SJCRH30 (cell line): ENCODE measurements at places on chromosomes 6 and 20. TPM values are rescaled to one million over a fixed set of nuclear protein-coding genes. Genes with fewer than 3 reads are reported as not detected.
A peak's percentile ranks its signal among the peaks of the same experiment; 100 is the strongest.

DNA sequence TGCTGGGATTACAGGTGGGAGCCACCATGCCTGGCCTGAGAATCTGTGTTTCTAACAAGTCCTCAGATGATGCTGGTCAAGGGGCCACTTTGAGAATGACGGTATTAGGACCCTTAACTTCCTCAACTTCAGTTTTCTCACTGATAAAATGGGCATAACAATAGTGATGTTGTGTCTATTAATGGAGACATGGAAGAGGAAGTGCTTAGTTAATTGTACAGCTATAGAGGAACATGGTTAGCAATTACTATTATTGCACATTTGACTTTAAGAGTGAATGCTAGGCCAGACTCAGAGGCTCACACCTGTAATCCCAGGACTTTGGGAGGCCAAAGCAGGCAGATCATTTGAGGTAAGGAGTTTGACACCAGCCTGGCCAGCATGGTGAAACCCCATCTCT is 12.7 kb downstream of the DPPA5 start:
- no peaks in the 10 kb centered on the region for H3K4me1 ChIP-seq
- H3K27me3 ChIP-seq: no peaks in the 10 kb centered on the region
- no peak overlapping the region for H3K27ac ChIP-seq
- H3K36me3 ChIP-seq: no peaks in the 10 kb centered on the region
- no peak for DNase-seq

DNA sequence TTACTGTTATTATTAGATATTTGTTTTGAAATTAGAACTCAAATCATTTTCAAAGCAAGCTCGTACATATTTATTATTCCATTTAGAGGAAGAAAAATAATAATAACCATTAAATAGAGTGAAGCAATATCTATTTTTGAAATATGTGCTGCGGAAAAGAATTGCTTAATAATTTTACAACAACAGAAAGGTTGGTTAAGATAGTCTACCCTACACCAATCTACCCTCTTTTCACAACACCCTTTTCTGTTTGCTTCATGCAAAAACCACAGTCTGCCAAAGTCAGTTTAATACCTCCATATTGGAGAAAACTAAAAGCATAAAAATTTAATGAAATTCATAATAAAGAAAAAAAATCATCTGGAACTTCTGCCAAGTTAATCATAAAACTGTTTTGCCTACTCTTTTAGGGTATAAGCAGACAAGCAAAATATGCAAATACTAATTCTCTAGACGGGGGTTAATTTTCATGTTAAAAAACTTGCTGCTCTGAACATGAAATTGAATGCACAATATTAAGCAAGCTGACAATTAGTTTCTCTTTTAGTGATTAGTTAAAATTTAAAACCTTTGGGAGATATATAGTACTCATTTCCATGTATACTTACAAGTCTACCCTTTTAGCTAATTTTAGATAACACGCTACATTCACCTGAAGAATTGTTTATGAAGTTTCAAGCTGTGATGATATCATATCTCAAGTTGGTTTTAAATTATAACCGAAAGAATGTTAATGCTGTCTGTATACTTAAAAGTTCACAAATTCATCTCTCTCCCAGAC is 100.2 kb downstream of the AHI1 start:
- no peaks in the 10 kb centered on the region for H3K4me1 ChIP-seq
- no peaks in the 10 kb centered on the region for H3K27me3 ChIP-seq
- H3K27ac ChIP-seq: no peak overlapping the region
- no peak overlapping the region for H3K4me3 ChIP-seq
- DNase-seq: no peak

The MAS1 gene
- 0.04 TPM in 1 of 2 replicates, not detected in the other for total RNA-seq

DNA sequence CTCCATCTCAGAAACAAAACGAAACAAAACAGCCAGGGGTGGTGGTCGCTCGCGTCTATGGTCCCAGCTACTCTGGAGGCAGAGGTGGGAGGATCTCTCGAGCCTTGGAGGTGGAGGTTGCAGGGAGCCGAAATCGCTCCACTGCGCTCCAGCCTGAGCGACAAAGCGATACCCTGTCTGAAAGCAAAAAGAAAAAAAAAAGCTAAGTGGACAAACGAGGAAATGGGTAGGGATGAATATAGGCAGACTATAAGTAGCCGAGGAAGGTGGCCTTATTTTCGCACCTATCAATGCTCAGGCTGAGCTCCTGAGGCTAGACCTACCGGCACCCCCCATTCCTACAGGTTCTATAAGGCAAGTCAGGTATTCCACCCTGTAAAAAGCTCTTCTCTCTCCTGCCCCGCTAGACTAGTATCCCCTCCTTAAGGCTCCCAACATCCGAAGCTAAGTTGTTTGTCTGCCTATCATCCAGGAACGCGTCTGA is 650 bp upstream of the CASP8AP2 start:
- H3K4me3 ChIP-seq: peak overlapping the region; percentile 95
- DNase-seq: peak; percentile 15

The ADGRB3 gene
- 6.0 and 8.7 TPM in 2 replicates for total RNA-seq

The RBPJL gene
- total RNA-seq: not detected in 2 replicates

- no peak within 1 kb of the TSS for H3K4me3 ChIP-seq
- peaks cover 4% of the 10 kb centered on the region for H3K4me1 ChIP-seq
- H3K27ac ChIP-seq: no peak within 1 kb of the TSS
Measured at GRCh38 chr20:62219992-62220665, at the start of gene HRH3. HRH3 (minus strand) TSS chr20:62220278; CDS start chr20:62219970, 308 bp downstream.

DNA sequence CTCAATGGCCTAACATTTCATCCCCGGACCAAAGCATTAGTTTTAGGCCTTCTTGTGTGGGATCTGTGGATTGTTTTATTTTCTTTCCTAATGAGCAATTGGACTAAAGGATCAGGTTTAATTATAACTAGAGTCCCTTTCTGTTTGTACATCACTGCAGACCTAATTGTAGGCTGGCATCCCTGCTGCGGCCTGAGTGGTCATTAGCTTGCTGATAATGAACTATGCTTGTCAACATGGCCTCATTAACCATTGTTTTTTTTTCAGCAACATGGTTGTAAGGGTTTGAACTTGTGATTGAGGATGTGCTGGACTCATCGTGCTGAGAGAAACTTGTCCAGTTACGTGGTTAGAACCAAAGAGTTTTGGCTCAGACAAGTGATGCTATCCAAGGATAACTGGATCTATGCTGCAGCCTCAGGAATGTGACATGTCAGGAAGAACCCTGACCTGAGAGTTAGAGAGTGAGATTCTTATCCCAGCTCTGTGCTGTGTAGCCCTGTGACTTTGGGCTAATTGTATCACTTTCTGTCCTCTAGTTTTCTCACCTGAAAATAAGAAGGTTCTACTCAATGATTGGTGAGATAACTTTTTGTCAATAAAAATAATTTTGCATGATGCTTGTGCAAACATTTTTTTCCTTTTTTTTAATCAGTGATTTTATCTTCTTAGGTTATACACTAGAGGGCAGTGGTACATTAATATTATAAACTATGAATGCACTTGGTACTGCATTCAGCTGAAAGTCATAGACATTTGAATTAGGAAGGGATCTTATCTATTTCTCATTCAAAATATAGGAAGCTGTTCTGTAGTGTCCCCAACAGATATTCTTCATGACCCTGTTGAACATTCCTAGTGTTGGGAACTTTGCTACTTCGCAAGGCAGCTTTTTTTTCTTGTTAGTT is 140.9 kb downstream of the RNF144B start:
- no peak overlapping the region for H3K27ac ChIP-seq
- H3K4me3 ChIP-seq: no peak overlapping the region
- H3K36me3 ChIP-seq: no peaks in the 10 kb centered on the region

DNA sequence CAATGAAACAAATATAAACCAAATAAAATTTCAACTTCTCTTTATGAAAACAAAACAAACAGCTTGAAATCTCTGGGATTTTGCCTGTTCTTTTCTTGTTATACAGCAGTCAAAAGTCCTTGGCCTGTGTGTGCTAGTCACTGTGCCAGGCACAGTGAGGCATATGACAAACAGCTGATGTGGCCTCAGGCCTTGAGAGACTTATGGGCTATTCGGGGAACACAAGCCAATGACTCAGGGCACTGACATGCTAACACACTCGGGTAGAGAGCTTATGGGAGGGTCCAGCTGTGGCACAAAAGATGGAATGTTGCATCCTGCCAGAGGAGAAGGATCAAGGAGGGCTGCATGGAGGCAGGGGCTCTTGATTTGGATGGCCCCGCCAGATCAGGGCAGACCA is 95.4 kb upstream of the NKX2-2 start:
- H3K36me3 ChIP-seq: no peaks in the 10 kb centered on the region
- DNase-seq: peak; percentile 48
- H3K27me3 ChIP-seq: 0 out of 2 replicates have a peak, but pooled peaks cover 2% of the 10 kb centered on the region
- H3K27ac ChIP-seq: no peak overlapping the region
- H3K4me1 ChIP-seq: no peaks in the 10 kb centered on the region
- no peak overlapping the region for H3K4me3 ChIP-seq

The ACSS1 gene
- total RNA-seq: 11.5 and 13.0 TPM in 2 replicates

DNA sequence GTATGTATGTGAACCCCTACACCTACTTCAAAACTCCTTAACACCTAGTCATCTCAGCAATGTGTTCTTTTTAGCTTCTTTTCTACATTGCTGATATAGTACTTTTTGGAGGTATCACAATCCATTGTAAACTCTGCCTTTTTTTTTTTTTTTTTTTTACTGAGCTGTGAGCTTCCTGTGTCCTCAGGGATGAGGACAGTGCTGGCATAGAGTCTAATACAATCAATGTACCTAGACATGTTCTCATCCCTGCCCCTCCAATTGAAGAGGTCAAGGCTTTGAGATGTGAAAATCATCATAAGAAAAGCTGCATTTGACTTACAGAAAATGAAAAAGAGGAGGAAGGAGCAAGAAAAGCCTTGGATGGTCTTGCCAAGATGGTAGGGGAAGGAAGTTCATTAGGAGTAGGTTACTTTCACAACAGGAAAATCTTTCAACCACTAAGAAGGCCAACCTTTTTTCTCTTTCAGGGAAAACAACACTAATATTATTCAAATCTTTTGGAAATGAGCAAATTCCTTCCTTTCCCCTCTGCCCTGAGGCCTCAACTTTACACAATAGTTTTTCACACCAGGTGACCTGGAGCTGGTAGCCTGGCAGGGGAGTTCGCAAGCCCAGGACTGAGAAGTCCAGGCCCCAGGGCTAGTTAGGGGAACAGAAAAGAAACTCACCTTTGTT is 2.8 kb upstream of the JARID2 start:
- H3K36me3 ChIP-seq: 0 out of 2 replicates have a peak, but pooled peaks cover 3% of the 10 kb centered on the region
- H3K27me3 ChIP-seq: no peaks in the 10 kb centered on the region
- H3K27ac ChIP-seq: no peak overlapping the region
- no peak overlapping the region for H3K4me3 ChIP-seq

DNA sequence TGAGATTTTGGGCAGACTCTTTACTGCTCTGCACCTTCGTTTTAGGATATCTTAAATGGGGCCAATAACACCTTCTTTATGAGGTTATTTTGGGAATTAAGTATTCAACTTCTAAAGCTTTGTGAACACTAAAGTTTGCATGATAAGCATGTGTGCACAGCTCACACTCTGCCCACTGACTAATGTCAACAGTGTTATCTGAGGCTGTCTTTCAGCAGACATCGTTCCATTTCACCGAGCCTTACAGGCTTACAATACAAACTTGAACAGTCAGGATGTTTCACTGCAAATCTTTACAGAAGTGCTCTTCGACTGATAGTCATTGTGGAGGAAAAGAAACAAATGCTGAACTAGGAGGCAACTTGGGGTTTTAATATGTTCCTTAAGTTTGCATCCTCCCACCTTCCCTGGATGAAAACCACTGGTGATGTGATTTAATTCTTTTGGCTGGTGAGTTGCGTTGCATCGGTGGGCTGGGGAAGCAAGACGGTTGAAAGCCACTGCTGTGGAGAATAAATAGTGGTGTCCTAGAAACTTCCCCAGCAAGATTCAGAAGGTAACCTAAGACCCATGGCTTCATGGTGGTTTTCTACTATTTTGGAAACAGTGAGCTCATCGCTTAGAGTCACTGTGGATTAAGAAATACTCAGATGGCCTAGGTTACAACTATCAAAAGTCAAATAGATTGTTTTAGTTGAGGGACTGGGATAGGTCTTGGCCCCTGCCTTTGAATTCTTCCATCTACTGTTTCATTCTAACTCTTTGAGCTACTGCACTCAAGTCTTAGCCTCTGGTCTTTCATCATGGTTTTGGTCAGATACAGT is 167.2 kb upstream of the MAP3K7 start:
- H3K4me3 ChIP-seq: no peak overlapping the region
- peaks cover 10% of the 10 kb centered on the region for H3K4me1 ChIP-seq
- no peaks in the 10 kb centered on the region for H3K36me3 ChIP-seq
- H3K27ac ChIP-seq: no peak overlapping the region
- peak; percentile 3 for DNase-seq

GRCh38 chr6:46583081-46583480 is 69.5 kb downstream of the CYP39A1 start:
- peaks cover 45% of the 10 kb centered on the region for H3K4me1 ChIP-seq
- no peaks in the 10 kb centered on the region for H3K36me3 ChIP-seq
- no peaks in the 10 kb centered on the region for H3K27me3 ChIP-seq
- H3K4me3 ChIP-seq: peak overlapping the region; percentile 14
- DNase-seq: peak; percentile 61

GRCh38 chr6:35677456-35677855 is 11.3 kb downstream of the FKBP5 start:
- H3K27me3 ChIP-seq: no peaks in the 10 kb centered on the region
- no peak overlapping the region for H3K27ac ChIP-seq
- no peak for DNase-seq

- H3K27ac ChIP-seq: no peak overlapping the region
- no peaks in the 10 kb centered on the region for H3K36me3 ChIP-seq
- H3K4me3 ChIP-seq: no peak overlapping the region
- no peaks in the 10 kb centered on the region for H3K4me1 ChIP-seq
- DNase-seq: no peak
Measured at GRCh38 chr6:71277926-71278600, 10.5 kb upstream of the OGFRL1 start.

DNA sequence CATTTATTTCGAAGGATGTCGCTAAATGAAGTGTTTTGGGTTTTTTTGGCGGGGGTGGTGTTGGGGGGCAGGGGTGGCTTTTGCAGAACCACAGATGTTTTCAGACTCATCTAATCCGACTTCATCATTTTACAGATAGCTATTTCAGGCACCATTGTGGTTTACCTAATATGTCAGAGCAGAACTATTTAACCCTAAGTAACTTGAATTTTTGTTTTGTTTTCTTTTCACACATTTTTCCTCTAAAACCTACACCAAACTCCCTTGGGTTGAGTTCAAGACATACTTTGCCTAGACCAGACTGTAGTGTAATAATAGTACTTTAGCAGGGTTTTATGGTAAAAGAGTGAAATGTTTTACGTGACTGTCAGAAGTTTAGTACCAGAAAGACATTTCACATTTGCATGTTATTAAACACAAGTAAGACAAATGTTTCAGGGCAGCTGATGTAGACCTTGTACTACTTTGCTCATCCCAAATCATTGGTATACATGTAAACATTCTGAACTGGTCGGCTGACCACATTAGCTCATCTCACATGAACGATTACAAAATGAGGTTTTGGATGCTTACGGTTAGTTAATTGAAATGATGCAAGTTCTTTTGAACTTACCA is 37.7 kb downstream of the MAP3K4 start:
- DNase-seq: no peak
- H3K27ac ChIP-seq: no peak overlapping the region
- no peaks in the 10 kb centered on the region for H3K27me3 ChIP-seq
- no peak overlapping the region for H3K4me3 ChIP-seq

- H3K4me1 ChIP-seq: peaks cover 20% of the 10 kb centered on the region
- no peak overlapping the region for H3K27ac ChIP-seq
- DNase-seq: no peak
Measured at GRCh38 chr6:113076116-113076515, 729.0 kb downstream of the RFPL4B start.

The TMEM74B gene
- not detected in 2 replicates for total RNA-seq

The MAFB gene
- total RNA-seq: not detected in 2 replicates

The BTNL2 gene
- not detected in 2 replicates for total RNA-seq

- H3K4me1 ChIP-seq: no peaks in the 10 kb centered on the region
- DNase-seq: no peak
- no peaks in the 10 kb centered on the region for H3K27me3 ChIP-seq
- no peak overlapping the region for H3K27ac ChIP-seq
Measured at GRCh38 chr6:152078804-152079203, 271.3 kb downstream of the ESR1 start.
